Stimulated activated CD8-positive, alpha-beta memory T cell treated with anti-CD3 and anti-CD28 coated beads, Interleukin-2, amount 100 ng/mL, for 1 hour (primary cell): ENCODE measurements at places on chromosomes 5 and 9.
A peak's percentile ranks its signal among the peaks of the same experiment; 100 is the strongest.

- no peak for DNase-seq
These were observed 160.4 kb upstream of the MPDZ start for GRCh38 chr9:13439685-13440476.

GRCh38 chr9:3730511-3730922 lies 204.7 kb upstream of the RFX3 start:
- no peak for DNase-seq

- DNase-seq, result no peak
These were observed 1.3 kb downstream of the FGF10 start for GRCh38 chr5:44387921-44388320.

- no peak for DNase-seq
These were observed 1026.0 kb upstream of the ARRDC3 start for GRCh38 chr5:92409134-92409533.

GRCh38 chr5:136901-137300 lies 44.9 kb downstream of the PLEKHG4B start:
- no peak for DNase-seq

- no peak for DNase-seq
These were observed 157.8 kb upstream of the RASEF start for GRCh38 chr9:83220730-83221129.

GRCh38 chr9:20606652-20607051 lies 15.6 kb downstream of the MLLT3 start:
- DNase-seq, result no peak

DNA sequence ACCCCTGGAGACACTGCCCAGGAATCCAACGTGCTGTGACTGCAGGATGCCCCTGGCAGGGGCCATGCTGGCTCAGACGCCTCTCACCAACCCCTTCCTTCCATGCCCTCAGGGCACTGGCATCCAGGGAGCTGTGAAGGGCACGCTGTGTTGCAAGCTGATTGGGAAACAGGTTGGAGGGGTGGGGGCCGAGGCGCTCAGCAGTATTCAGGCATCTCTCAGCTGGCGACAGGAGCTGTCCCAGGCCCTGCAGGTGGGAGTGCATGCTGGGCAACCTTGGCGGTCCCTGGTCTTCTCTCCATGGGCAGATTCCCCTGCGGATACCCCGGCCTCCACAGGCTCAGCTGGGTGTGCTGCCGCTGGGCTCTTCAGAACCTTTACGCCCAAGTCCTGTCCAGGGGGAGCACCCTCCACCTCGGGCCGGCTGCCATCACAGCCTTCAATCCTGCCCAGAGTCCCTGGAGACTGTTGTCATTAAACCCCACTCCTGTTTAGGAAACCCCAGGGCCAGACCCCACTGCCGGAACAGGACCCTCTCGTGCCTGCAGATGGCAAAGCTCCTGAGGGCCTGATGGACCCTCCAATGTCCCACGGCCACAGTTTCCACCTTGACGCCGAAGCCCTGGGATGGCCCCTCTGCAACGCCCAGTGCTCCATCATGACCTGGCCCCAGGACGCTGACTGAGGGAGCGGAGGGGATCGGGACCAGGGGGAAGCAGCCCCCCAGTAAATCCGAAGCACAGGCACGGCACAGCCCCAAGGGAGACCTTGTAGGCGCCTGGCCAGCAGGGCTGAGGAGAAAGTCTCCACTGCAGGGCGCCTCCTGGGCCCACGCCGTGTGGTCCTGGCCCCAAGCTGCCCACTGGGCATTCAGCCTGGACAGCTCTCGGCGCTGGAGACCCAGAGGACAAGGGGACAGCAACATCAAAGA lies 9.3 kb downstream of the TPPP start:
- no peak for DNase-seq

GRCh38 chr9:122656378-122656777 lies 1.0 kb downstream of the OR1B1 start:
- no peak for DNase-seq

GRCh38 chr5:137753691-137754187 lies 424 bp downstream of the HNRNPA0 start:
- peak; percentile 13 for DNase-seq

GRCh38 chr5:147935032-147935431 lies 28.7 kb upstream of the C5orf46 start:
- DNase-seq, result no peak

- no peak for DNase-seq
These were observed 43.4 kb downstream of the LRRTM2 start for GRCh38 chr5:138831703-138832102.

DNA sequence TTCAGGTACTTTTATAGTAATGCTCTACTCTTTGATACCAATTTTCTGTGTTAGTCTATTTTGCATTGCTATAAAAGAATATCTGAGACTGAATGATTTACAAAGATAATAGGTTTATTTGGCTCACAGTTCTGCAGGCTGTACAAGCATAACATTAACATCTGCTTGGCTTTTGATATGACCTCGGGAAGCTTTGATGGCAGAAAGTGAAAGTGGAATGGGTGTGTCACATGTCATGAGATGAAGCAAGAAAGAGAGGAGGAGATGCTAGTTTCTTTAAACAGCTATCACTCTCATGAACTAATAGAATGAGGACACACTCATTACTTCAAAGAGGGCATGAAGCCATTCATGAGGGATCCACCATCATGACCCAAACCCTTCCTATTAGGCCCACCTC lies 270.9 kb upstream of the IL12B start:
- no peak for DNase-seq

DNA sequence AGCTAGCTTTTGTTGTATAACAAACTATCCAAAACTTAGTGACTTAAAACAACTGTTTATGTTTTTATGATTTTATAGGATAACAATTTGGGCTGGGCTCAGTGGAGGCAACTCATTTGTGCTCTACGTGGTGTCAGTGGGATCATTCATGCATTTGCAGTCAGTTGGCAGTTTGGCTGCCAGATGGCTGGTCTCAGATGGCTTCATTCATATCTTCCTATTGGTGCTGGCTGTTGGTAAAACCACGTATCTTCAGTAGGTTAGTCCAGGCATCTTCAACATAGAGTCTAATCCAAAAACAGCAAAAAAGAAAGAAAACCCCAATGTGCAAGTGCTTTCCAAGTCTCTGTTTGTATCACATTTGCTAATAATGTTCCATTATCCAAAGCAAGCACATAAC lies 51.7 kb upstream of the RIC1 start:
- no peak for DNase-seq

GRCh38 chr9:89675058-89675742 lies 70.4 kb downstream of the GADD45G start:
- DNase-seq, result no peak

DNA sequence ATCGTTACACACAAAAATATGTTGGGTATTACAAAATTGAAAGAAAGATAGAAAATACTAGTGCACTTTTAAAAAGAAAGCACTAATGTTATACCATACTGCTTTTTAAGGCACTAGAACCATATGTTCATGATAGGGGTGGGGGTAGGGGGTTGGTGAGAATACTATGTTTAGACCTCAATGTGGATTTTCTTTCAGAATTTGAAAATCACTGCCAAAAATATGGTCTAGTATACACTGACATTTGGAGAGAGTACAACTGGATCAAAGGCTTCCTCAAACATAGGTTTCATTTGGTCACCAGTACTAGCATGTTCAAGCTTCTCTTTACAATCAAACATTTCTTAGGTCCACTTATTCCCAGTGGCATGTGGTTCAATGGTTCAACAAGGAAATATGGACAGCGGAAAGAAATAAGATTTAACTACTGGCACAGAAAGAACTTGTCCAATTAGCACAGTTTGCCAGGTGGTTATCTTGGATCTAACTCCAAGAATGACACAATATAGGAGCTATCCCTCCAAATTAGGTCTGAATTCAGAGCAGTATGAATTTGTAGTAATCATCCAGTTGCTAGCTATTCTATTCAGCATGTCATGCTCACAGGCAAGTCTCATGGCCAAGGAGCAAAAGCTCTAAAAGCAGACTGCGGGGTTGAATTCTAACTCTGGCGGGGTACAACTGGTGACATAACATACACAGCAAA lies 139.3 kb downstream of the SLC24A2 start:
- no peak for DNase-seq

GRCh38 chr5:116576053-116576713 lies 1.6 kb upstream of the SEMA6A start:
- DNase-seq, result no peak

DNA sequence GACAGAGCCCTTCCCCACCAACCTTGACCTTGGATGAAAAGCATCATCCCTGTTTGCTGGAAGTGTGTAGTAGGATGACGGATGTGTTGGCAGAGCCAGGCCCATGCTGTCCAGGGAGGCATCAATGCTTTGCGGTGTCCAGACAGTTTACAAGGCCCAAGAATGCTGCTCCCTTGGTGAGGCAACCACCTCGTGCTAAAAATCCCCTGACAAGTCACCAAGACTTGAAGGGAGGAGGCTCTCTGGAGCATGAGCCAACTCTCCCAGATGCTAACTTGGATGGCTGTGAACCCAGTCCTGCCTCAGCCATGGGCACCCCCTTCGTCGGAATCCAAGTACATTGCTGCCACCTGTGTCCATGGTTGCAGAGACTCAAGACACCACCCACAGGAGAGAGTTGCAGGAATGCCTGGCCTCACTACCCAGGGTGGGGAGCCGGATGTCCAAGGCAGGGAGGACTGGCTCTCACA lies 9.5 kb upstream of the NKD2 start:
- no peak for DNase-seq

DNA sequence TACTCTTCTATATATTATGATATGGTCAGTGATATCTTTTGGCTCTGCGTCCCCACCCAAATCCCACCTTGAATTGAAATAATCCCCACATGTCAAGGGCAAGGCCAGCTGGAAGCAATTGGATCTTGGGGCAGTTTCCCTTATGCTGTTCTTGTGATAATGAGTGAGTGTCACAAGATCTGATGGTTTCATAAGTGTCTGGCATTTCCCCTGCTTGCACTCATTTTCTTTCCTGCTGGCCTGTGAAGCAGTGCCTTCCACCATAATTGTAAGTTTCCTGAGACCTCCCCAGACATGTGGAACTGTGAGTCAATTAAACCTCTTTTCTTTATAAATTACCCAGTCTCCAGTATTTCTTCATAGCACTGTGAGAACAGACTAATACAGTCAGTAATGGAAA lies 45.0 kb upstream of the TNC start:
- DNase-seq, result no peak

- no peak for DNase-seq
These were observed 463.1 kb downstream of the NR2F1-AS1 start for GRCh38 chr5:93117751-93118531.

- DNase-seq, result peak; percentile 29
These were observed at the start of gene DOCK2 for GRCh38 chr5:169637085-169637548. Gene DOCK2, plus strand, starts transcription at chr5:169637275. Its CDS starts 52 bp downstream, at chr5:169637327.

DNA sequence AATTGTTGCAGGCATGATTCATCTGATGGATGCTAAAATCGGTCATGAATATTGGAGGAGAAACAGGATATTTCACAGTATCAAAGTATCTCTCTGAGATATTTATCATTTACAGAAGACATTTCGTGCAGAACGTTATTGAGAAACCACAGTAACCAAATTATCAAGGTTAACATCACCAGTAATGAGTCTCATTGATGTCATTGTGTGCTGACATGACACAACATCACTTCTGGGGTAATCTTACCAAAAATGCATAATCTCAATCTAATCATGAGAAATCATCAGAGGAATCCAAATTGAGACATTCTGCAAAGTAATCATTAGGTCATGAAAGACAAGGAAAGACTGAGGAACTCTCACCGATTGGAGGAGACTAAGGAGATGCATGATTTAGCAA lies 42.7 kb downstream of the C5orf22 start:
- DNase-seq, result no peak

GRCh38 chr5:174223355-174223754 lies 177.8 kb downstream of the NSG2 start:
- no peak for DNase-seq

- no peak for DNase-seq
These were observed 1.3 kb downstream of the SPATA31E1 start for GRCh38 chr9:87883990-87884389.

DNA sequence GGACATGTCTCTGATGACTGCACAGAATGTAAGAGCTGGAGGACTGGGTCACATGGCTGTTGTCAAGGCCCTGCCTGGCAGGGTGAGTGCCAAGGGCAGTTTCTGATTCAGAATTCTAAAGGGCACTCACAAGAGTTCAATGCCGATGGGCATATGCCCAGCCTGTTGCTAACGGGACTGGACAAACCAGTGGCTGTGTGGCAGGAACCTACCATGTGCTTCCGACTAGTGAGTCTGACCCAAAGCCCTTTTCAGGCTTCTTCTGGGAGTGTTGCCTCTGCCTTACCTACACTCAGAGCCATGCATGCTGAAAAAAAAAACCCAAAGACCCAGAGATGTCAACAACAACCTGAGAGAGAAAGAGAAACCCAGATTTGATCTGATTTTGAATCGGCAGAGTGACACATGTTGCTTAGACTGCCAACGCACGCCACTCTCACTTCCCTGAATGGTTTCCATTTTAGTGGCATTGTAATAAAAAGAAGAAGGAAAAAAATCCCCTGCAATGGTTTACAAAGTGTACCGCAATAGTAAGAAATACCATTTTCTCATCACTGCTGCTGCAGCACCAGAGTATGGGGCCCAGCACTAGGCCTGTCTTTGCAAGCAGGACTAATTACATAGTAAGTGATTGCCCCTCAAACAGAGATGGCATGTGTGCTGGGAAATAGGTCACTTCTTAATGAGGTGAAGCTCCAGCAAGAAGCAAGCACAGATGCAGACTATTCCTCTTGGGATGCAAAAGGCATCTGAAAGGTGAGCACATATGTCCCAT lies 194.3 kb downstream of the PALM2AKAP2 start:
- no peak for DNase-seq

GRCh38 chr9:14923701-14924100 lies 13.5 kb upstream of the FREM1 start:
- no peak for DNase-seq
